ENCODE measurements at places on chromosomes 12 and 14.

- no peak for DNase-seq
These were observed 50.1 kb downstream of the ZC3H14 start for GRCh38 chr14:88612981-88613380.

DNA sequence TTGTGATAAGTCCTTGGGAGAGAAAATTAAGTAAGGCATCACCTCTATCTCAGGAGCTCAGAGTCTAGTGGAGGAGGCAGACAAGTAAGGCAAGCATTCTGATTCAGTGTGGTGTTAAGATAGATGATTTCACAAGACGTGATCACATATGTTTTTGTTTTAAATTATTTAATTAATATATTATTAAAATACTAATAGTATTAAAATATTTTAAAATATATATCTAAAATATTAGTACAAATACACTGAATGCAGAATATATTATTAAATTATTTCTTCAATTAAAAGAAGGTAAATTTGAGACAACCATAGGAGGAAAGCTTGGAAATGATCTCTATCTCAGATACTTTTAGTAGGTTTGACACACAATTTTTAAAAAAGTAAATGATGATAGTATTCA lies 51.5 kb upstream of the ANO4 start:
- DNase-seq = no peak

- no peak for DNase-seq
These were observed 207.8 kb downstream of the CRADD start for GRCh38 chr12:93884794-93885460.

DNA sequence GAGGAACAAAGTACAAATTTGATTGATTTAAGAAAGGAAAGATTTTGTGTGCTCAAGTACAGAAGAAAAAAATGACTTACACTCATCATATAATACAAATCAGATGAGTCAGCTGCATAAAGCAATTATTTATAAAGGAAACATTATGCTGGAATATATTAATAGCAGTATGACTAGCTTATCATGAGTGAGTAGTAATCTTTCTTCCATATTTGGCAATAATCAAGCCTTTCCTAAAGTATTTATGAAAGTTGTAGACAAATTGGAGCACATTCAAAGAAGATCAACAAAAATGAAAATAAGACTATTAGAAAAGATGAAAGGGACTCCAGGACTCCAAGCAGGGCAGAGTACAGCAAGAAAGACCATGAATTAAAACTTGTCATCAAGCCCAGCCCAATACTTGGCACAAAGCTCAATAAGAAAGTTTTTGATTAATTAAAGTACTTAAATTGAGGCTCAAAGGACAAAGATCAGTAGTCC lies 32.8 kb downstream of the CCER1 start:
- DNase-seq = no peak

DNA sequence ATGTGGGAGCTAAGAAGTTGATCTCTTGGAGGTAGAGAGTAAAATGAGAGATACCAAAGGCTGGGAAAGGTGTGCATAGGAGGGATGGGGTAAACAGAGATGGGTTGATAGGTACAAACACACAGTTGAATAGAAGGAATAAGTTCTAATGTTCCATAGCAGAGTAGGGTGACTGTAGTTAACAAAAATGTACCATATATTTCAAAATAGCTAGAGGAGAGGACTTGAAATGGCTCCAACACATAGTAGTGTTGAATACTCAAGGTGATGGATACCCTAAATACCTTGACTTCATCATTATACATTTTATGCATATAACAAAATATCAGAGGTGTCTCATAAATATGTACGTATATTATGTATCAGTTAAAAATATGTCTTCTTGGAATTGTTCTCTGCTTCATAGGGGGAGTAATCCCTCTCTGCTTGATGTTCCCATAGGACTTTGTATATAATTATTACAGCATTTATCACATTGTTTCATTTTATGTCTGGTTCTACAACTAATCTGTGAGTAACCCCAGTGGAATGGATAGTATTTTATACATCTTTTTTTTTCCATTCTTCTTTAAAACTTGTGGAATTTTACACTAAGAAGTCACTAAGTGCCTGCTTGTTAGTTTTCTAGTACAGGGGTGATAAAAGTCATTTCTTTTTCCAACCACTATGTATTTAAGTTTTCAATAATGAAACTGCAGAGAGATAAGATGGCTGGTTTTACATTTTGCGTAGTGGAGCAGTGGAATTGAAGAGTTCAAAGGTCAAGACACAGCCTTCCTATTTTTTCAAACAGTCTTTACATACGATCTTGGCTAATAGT lies 1940.0 kb upstream of the SEL1L start:
- DNase-seq = no peak

- no peak for DNase-seq
These were observed 28.9 kb downstream of the ABCC9 start for GRCh38 chr12:21912318-21912717.

GRCh38 chr12:88945051-88945732 lies 364.9 kb upstream of the KITLG start:
- DNase-seq = no peak

DNA sequence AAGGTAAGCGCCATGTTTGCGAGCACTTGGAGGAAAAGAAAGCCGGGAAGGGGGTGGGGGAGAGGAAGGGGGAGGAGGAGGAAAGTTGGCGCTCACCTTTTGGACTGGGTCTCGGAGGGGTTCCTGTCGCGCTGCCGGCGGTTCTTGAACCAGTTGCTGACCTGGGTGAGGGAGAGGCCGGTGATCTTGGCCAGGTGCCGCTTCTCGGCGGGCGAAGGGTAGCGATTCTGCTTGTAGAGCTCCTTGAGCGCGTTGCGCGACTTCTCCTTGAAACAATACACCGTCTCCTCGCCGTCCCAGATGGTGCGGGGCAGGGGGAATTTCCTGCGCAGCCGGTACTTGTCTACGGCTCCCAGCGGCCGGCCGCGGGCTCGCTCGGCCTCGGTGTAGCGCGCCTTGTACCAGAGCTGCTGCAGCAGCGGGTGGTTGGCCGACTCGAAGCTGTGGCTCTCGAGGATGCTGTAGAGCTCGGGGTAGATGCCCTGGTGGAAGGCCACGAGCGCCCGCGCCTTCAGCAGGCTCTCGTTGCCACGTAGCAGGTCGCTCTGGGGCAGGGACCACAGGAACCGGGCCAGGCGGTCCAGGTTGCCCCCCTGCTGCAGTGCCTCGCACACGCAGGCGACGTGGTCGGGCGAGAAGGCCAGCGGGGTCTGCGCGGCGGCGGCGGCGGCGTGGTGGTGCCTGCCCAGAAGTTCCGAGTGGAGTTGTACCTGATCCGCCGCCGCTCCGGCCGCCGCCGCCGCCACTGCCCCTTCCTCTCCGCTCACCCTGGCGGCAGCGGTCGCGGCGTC lies 840 bp downstream of the SIX4 start:
- peak; percentile 13 for DNase-seq

DNA sequence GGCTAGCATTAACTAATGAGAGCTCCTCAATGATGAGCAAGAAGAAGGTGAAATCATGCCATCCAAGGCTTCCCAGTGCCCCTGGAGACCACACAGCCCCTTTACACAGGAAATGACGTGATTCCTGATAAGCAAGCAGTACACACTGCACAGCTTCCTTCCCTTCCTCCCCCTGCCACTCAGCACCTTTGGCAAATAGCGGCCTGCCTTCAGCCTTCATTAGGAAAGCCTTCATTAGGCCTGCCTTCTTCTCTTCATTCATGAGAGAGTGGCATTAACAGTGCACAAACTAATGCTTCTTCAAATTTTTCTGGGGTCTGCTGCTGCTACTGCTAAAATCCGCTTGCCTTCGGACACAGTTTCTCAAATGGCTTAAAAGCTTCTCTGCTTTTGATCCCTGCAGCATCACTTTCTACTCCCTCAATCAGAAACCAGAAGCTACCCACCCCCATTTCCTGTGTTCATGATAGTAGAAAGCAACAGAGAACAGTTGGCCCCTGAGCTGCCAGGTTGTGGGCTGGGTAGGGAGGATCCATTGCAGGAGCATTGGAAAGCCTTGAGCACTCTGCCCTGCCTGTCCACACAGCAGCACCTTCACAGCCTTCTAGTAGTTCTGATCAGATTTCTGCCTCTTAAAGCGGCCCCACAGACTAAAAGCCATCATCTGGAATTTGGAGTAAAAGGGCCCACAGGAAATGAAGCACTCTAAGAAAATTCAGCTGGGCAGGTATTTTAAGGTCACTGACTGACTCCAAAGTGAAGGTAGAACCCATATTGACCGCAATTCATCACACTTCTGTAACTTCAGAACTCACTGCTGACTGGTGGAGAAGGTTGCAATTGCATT lies 103.8 kb upstream of the ETV6 start:
- peak; percentile 33 for DNase-seq

DNA sequence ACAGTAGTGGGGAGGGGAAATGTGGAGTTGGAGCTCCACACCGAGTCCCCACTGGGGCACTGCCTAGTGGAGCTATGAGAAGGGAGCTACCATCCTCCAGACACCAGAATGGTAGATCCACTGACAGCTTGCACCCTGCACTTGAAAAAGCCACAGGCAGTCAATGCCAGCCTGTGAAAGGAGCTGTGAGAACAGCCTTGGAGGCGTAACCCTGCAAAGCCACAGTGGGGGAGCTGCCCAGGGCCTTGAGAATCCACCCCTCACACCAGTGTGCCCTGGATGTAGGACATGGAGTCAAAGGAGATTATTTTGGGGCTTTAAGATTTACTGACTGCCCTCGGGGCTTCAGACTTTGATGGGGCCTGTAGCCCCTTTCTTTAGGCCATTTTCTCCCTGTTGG lies 12.5 kb downstream of the CTSG start:
- DNase-seq = no peak

GRCh38 chr14:97544571-97544970 lies 747.4 kb downstream of the VRK1 start:
- DNase-seq = no peak

DNA sequence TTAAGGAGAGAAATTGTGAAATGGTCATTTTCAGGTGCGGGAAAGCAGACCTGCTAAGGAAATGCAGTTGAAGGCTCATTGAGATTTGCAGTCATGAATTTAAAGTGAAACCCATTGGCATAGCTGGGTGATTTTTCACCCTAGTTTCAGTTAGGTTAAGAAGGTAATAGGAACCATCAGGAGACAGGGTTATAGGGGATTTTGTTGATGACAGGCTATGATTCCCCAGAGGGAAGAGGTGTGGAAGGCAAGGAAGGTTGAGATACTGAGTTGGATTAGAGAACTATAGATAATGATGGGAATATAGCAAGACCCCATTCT lies 22.7 kb upstream of the BMAL2 start:
- DNase-seq = no peak

DNA sequence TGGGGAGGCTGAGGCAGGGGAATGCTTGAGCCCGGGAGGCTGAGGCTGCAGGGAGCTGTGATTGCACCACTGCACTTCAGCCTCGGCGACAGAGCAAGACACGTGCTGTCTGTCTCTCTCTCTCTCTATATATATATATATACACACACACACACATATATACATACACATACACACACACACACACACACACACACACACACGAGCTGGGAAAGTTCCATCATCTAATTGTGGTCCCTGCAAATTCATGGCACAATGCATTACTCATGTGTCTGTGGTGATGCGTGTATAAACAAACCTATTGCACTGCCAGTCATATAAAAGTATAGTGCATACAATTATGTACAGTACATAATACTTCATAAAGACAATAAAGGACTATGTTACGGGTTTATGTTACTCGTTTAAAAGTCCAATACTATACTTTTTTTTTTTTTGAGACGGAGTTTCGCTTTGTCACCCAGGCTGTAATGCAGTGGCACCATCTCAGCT lies 36.6 kb downstream of the WDR89 start:
- DNase-seq = no peak

GRCh38 chr12:24478254-24478653 lies 470.6 kb downstream of the BCAT1 start:
- no peak for DNase-seq
